ENCODE measurements at places on chromosomes 3 and 15.

DNA sequence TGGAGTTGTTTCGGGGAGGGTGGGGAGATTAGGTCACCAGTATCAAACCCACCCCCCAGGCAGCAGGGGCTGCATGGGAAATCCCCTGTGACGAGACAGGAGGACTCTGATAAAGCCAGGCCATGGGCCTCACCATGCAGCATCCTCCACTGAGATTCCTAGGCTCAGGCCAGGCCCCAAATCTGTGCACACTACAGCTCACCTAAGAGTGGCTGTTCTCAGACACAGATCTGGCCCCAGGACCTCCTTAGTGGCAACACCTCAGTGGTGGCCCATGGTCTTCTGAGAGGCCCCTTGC is 29.0 kb downstream of the PXYLP1 start:
- DNase-seq = no peak

GRCh38 chr3:130242850-130243569 is 102.5 kb upstream of the COL6A5 start:
- no peak for DNase-seq

- no peak for DNase-seq
These were observed 26.0 kb upstream of the GNB5 start for GRCh38 chr15:52217186-52217585.

DNA sequence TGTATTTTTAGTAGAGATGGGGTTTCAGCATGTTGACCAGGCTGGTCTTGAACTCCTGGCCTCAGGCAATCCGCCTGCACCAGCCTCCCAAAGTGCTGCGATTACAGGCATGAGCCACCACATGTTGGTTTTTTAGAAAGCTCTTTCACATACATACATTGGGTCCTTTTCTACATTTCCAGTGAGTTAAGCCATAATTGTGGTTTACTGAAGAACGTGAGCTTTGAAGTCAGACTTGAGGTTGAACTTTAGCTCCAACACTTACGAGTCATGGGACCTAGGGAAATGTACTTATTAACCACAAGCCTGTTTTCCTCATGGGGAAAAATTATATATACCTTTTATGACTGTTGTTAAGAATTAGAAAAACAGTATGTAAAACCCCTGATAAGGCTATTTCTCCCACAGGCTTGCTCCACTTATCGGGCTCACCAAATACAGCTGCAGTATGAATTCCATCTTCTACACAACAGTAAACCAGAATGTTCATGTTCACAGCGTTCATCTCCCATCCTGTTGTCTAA is 39.0 kb downstream of the GPR160 start:
- no peak for DNase-seq
